ENCODE measurements at places on chromosomes 11 and 22.

- no peak for DNase-seq
Observed at GRCh38 chr11:36375353-36376008, 79.4 kb downstream of the PRR5L start.

DNA sequence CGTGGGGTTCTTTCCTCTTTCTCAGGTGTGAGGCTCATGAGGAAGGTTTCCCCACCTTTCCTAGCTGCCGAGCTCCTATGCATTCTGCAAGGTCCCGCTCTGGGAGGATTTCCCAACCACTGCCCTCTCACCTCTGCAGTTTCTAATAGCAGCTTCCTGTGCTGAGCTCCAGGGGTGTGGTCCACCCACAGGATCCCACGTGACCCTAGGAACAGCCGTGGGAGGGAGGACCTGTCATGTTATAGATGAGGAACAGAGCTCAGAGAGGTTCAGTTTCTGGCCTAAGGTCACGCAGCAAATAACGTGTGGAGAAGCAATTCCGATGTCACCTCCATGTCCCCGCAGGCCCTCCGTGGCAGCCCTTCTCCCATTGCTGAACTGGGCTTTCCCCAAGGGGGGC lies 38.5 kb downstream of the FLRT1 start:
- no peak for DNase-seq

DNA sequence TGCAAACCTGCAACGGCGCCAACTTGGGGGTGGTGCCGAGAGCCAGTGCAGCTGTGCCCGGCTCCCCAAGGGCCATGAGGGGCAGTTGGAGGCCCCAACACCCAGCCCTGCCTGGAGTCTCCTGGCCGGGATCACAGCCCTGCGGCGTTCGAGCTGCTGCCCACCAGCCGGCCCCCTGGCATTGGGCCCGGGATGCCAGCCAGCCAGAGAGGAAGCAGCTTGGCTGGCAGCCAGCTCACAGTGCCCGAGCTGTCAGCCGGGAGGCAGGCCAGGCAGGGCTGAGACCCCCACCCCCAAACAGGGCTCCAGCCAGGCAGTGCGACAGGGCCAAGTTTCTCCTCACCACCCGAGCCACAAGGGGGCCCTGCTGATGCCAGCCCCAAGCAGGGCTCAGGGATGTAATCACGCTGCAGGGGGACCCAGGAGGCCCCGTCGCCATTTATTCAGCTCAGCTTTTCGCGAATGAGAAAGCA lies 26.0 kb upstream of the TCF20 start:
- no peak for DNase-seq

DNA sequence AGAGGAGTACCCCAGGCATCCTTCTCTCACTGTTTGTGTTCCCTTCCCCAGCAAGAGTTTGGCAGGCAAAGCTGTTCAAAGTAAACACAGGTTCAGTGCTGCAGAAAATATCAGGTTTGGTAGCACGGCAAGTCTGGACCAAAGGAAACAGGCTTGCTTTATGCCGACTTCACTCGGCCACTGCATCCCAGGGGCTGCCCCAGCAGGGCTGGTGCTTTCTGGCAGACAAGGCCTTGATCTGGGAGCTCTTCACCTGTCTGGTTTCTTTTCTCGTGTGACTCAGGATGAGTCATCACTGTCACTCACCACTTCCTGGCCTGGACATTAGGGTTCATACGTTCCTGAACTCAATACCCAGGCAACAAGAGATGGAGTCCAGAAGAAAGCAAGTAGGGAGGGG lies 52.6 kb upstream of the NAV2 start:
- DNase-seq = no peak
